ENCODE measurements at places on chromosomes 7 and 10. TPM values are rescaled to one million over a fixed set of nuclear protein-coding genes. Genes with fewer than 3 reads are reported as not detected.

LRIT1 gene
- polyA plus RNA-seq, result not detected

DNA sequence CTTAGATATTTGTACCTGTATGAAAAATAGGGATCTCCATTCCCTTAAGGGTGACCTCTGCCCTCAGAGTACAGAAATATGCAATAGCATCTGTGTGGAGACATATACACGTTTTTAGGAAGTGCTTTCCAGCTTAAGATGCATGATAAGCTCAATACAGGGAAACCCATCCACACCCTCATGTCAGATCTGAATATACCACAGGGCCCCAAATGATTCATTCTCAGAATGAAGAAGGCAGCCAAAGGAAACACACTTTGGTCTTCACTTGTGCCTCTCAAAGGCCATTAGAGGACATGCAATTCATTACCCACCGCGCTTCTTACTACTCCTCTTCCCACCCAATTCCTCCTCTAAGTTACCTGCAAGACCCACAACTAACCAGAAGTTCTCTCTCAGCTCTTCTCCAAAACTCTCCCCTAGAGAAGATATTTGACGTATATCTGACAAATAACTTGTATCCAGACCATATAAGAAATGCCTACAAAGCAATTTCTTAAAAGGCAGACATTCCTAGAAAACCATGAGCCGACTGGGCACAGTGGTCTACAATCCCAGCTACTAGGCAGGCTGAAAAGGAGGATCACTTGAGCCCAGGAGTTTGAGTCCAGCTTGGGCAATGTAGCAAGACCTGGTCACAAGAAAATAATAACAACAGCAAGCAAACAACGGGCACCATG, 103.0 kb downstream of the OAT start:
- no peak for DNase-seq

GRCh38 chr7:44114586-44115310, 8.6 kb downstream of the POLD2 start:
- no peak for DNase-seq

GRCh38 chr7:42833411-42833810, 78.5 kb downstream of the C7orf25 start:
- DNase-seq, result no peak

DNA sequence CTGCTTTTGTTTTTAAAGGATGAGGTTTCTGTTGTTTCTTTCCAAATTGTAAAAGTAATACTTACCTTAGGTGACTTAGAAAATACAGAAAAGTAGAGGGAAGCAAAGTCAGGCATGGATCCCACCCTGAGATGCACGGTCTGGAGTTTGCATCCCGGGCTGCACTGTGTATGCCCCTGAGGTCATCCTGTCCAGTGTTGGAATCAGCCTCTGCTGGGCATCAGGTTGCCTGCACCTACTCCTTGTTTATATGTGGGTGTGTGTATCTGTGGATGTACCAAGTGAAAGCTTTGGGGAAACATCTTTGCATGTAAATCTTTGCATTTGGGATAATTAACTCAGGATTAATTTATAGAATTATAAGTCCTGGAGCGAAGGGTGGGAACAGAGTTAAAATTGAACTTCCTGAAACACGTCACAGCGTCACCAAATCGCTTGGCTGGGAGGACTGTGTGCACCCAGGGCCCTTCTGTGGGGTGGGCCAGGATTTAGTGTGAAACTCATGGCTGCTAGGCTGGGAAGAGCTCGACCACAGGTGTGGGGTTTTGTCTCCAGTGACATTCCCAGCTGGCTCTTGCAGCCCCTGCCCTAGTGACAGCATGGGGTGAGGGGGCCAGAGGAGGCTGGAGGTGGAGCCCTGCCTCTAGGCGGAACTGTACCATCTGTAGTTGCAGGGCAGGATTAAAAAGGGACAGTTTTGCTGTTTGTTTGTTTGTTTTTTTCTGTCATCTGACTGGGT, 27.9 kb downstream of the GTF2IRD1 start:
- no peak for DNase-seq

- DNase-seq, result no peak
These were observed 59.7 kb upstream of the HABP2 start for GRCh38 chr10:113493195-113493594.

GRCh38 chr7:73734619-73735527, 3.7 kb downstream of the ABHD11 start:
- no peak for DNase-seq
